Suppressor macrophage (primary cell): ENCODE measurements at places on chromosomes 13 and 19.

- DNase-seq: no peak
Observed at GRCh38 chr13:106118050-106118449, 417.4 kb downstream of the EFNB2 start.

- no peak for DNase-seq
Observed at GRCh38 chr13:99055735-99056134, 77.9 kb upstream of the DOCK9 start.

DNA sequence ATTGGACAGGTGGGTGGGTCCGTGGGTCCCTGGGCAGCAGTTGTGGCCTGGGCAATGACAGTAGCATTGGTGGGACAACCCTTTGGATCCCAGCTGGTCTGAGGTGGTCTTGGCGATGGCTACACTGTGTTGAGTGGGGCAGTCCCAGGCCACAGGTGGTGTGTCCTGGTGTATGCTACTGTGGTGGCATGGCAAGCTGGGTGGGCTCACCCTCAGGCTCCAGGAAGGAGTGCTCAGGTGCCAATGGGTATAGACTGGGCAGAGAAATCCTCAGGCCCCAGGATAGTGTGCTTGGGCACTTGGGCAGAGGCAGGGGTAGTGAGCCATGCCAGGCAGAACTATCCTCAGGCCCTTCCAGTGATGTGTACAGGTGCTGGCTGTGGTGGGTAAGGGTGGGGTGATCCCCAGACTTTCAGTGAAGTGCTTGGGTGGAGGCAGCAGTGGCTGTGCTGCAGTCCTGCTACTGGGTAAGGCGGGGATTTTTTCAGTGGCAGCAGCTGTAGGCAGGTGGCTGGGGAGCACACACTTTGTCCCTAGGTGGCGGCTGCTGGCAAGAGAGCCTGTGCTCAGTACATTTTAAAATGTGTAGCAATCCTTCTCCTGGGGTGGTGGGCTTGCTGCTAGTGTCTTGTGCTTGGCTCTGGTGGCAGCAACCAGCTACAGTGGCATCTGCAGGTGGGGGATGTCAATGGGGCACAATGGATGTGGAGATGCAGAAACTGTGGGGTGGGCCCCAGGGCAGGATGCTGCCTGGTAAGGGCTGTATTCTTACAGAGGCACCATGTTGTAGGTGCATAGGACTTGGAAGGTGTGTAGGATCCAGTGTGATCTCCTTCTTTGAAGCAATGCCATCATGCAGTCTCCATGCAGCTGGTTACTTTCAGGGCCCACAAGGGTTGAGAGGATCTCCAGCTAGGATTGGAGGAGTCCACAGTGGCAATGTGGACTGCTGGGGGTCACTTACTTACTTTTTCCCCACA, 64.9 kb downstream of the DNAJC3 start:
- no peak for DNase-seq

- no peak for DNase-seq
Observed at GRCh38 chr19:28972058-28972852, 240.7 kb downstream of the UQCRFS1 start.

GRCh38 chr13:22200440-22200839, 529.6 kb downstream of the FGF9 start:
- DNase-seq: no peak

DNA sequence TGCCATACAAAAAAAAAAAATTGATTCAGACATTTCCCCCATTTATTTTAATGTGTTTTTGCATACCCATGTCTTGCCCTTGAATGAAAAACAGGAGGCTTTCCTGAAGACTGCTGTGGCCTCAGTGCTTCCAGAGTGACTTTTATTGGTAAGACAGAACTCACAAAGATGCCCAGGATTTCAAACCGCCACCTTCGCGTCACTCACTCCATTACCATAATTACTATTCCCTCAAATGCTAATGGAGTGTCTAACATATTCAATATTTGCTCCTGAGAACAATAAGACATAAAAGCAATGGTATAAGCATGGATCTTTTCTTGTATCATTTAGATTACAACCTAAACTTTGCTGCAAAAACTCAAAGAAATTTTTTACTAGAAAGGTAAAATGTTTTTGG, 282.2 kb upstream of the SOX21 start:
- no peak for DNase-seq

- no peak for DNase-seq
Observed at GRCh38 chr19:40954573-40954972, 36.5 kb upstream of the CYP2B6 start.

DNA sequence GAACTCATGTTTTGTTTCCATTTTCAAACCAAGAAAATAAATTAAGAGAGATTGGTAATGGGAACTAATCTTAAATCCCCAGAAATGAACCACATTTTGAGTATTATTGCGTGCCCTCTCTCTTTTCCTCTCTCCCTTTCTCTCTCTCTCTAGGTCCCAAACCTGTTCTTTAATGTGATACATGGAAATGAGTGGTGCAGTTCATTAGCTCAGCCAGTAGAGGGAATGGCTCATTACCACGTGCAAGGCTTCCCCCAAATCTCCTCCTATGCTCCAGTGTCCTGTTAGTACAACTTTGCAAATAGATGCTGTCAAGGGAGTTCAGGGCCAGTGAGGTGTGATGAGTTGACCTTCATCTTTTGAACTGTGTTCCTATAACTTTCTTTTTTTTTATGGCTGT, 178.4 kb downstream of the FGF9 start:
- peak; percentile 55 for DNase-seq

GRCh38 chr13:101181076-101181685, 235.1 kb downstream of the NALCN start:
- DNase-seq: no peak
